ENCODE measurements at places on chromosomes 3 and 15.

- DNase-seq = no peak
Measured at GRCh38 chr15:33934921-33935320, 33.4 kb upstream of the CHRM5 start.

GRCh38 chr15:65363766-65364165, 14.0 kb downstream of the IGDCC3 start:
- no peak for DNase-seq

- no peak for DNase-seq
Measured at GRCh38 chr3:19735111-19735510, 198.9 kb downstream of the EFHB start.

GRCh38 chr3:64266983-64267382, 41.7 kb upstream of the PRICKLE2 start:
- DNase-seq = no peak

- DNase-seq = no peak
Measured at GRCh38 chr3:152703245-152703890, 131.6 kb upstream of the P2RY1 start.

DNA sequence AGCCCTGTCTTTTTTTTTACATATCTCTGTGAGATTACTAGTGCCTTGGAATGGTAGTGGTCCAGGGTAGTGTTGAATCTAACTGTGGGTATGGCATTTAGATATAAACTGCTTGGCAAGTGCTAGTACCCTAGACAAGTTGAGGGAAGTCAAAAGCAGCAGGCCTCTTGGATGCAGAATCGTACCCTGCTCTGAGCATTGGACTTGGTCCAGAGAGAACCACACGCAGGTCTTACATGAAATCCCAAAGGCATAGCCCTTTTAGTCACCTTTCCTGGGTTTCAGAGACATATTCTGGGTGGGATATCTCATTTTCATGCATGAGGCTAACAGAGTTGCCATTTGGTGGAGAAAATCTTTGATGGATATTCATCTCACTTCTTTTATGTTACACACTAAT, 641.4 kb downstream of the PDCD6IP start:
- DNase-seq = no peak

GRCh38 chr3:132242790-132243189, 74.4 kb upstream of the ACP3 start:
- DNase-seq = no peak

- DNase-seq = no peak
Measured at GRCh38 chr3:123236902-123237301, 35.2 kb downstream of the SEC22A start.

GRCh38 chr3:15635121-15635661, 33.6 kb downstream of the BTD start:
- DNase-seq = no peak

DNA sequence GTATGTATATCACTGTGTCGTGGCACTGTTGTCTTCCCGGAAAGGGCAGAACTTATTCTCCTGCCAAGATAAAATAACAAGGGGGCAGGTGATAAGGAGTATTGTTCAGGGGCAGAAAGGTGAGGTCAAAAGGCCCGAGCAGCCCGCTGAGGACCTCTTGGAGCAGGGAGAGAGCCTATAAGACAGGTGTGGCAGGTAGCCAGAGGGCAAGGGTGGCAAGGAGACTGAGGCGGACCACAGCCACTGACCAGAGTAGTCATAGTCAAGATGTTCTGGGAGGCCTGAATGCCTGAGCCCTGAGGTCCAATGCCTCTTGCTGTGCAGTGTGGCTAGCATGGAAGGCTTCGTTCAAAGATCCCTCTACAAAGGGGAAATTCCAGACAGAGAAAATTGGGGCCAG, 172.3 kb upstream of the CHRNA7 start:
- DNase-seq = no peak

GRCh38 chr3:48241796-48242455, 1.0 kb downstream of the ZNF589 start:
- no peak for DNase-seq

GRCh38 chr3:97297032-97297431, 467.5 kb upstream of the ARL6 start:
- DNase-seq = no peak

GRCh38 chr3:14909250-14909649, 38.1 kb upstream of the NR2C2 start:
- no peak for DNase-seq

DNA sequence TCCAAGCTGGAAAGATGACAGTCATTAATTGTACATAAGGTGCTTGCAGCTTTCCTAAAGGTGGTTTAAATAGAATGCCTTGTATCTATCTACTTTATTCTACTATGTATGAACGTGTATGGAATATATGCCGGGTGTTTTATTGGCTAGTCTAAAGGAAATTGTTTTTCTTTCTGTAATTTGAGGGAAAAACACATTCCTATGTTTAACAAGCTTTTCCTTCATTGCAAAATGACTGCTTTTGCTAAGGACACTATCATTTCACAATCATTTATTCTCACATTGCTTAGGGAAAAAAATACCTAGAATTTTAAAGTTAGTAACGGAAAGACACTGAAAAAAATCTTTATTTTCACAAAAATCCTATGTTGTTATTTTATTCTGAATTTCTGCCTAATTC, 141.7 kb downstream of the WDR76 start:
- DNase-seq = no peak

- no peak for DNase-seq
Measured at GRCh38 chr3:128078322-128078721, 26.1 kb downstream of the SEC61A1 start.

GRCh38 chr3:37138816-37139215, 35.6 kb downstream of the LRRFIP2 start:
- DNase-seq = no peak

DNA sequence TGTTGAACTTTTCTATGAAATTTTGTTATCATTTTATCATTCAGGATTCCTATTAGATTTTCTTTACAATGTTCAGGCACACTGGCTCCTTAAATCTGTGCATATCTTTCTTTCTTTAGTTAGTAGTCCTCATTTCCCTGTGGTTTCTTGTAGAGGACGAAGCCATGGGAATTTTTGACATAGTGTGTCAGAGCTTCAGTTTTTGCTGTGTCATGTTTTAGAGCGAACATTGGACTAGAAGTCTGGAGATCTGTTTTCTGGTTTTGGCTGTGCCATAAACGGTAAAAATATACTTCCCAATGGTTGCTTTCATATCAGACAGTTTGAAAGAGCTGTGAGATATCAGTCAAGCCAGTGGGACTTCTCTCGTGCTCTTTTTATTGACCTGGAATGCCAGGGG, 105.2 kb downstream of the CHCHD4 start:
- no peak for DNase-seq

DNA sequence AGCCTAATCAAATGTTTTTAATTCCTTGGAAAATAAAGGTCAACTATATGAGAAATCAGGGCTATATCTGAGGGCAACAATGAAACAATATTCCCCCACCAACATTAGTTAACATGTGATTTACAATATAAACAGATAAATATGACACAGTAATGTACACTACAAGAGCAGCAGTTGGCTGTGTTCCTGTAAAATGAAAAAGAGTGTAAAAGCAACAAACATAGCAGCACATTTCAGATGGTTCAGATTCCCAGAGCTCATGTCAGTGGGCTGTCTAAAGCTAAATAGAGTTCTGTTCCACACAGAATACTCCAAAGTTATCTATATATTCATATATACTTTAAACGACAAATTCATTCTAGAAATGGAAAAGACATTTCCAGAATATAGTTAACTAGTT, 42.6 kb downstream of the ANKRD28 start:
- DNase-seq = no peak

GRCh38 chr3:193827040-193827669, 234.1 kb downstream of the OPA1 start:
- no peak for DNase-seq

GRCh38 chr3:130820976-130821375, 72.9 kb upstream of the ATP2C1 start:
- DNase-seq = no peak

DNA sequence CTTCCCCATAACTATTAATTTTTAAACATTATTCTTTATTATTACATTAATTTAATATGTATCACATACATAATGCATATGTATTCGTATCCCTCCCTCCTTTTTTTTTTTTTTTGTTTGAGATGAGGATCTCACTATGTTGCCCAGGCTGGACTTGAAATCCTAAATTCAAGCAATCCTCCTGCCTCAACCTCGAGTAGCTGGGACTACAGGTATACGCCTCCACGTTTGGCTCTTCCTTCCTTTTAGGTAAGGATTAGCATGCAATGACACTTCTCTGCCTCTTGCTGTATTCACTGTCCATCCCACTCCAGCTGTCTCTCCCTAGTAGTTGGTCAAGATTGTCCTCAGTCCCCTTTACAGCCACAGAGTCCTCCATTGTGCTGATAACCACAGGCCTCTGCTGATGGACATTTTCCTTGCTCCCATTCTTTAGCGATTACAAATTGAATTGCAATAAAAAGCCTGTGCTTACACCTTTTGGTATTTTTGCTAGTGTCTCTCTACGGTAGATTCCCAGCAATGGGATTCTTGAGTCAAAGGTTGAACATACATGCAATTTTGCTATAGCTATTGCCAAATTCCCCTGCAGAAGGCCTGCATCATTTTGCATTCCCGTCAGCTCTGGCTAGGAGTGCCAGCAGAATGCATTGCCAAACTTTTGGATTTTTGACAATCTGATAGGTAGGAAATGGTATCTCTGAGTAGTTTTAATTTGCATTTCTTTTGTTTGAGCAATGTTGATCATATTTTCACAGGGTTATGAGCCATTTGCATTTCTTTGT, 156.6 kb downstream of the SMAD6 start:
- DNase-seq = no peak

GRCh38 chr15:39488961-39489360, 91.9 kb upstream of the THBS1 start:
- no peak for DNase-seq

DNA sequence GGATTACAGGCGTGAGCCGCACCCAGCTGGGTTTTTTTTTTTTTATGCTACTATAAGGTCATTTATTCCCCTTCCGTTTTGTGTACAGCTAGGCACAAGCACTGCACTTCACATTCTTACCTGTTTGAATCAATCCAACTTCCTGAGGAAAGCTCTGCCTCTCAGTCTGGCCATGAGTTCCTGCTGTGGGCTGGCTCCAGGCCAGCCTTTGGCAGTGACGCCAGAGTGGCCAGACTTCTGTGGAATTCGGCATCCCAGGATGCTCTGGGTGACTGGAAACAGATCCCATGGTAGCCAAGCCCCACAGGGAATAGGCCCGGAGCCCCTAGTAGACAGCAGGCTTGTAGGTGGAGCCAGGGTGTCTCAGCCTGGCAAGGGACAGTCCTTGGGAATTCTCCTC, 21.5 kb upstream of the TIMP4 start:
- DNase-seq = no peak

DNA sequence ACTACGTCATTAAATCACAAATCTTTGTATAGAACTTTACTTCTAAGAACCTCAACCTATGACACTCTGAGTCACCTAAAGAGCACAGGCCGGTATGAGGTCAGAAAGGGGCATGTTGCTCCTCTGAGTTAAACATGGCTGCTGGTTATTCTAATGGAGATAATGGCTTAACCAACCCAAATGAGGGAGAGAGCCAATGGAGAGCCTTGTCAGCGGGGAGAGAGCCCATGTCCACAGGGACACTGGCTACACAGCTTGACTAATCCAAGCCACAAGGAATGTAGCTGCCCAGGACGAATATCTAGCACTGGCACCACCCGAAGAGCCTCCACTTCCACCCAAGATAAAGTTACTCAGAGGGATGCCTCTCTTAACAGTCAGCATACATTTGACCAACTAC, 77.0 kb upstream of the STAC start:
- DNase-seq = no peak

GRCh38 chr15:81945014-81945615, 100.7 kb downstream of the MEX3B start:
- no peak for DNase-seq

DNA sequence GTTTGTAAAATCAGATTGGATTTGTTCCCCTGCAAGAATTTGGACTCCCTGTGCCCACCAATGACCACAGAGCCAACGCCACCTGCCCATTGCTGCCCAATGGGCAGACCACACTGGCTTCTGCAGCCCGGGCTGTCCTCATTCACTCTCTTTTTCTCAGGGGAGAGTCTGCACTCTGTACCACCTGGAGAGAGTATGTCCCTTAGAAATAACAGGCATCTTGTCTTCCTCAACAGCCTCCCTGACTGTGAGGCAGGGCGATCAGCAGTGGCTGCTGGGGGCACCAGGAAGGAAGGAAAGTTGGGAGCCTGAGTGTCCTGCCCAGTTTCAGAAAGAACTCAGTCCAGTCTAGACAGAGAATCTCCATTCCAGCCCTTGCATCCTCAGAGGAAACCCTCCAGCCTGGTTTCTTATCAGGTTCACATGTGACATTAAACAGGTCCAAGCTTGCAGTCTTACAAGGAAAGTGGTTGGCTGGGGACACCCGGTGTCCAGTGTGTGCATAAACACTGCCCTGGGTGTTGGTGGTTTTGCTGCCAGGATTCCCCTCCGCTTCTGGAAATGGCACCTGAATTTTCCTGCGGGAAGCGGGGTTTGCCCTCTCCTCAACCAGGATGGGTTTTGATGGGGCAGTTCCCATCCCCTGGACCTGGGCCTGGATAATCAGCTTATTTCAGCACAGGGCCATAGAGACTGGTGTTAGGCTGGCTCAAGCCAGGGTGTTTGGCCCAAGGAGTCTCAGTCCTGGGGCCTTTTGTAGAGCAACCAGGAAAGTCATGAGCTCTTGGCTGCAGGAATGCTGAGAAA, 37.2 kb downstream of the SSUH2 start:
- peak; percentile 37 for DNase-seq

DNA sequence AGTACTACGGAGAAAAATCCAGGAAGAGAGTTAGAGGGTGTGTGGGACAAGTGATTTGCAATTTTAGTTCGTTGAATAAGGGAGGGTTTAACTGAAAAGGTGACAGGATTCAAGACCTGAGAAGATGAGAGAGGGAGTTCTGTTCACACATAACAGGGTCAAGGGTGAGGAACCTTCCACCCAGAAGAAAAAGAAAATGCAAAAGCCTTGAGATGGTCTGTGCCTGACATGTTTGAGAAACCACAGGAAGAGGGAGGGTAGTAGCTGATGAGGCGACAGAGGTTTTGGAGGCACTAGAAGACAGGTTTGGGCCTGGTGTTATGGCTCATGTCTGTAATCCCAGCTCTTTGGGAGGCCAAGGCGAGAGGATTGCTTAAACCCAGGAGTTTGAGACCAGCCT, 591 bp upstream of the SLC25A20 start:
- DNase-seq = no peak

DNA sequence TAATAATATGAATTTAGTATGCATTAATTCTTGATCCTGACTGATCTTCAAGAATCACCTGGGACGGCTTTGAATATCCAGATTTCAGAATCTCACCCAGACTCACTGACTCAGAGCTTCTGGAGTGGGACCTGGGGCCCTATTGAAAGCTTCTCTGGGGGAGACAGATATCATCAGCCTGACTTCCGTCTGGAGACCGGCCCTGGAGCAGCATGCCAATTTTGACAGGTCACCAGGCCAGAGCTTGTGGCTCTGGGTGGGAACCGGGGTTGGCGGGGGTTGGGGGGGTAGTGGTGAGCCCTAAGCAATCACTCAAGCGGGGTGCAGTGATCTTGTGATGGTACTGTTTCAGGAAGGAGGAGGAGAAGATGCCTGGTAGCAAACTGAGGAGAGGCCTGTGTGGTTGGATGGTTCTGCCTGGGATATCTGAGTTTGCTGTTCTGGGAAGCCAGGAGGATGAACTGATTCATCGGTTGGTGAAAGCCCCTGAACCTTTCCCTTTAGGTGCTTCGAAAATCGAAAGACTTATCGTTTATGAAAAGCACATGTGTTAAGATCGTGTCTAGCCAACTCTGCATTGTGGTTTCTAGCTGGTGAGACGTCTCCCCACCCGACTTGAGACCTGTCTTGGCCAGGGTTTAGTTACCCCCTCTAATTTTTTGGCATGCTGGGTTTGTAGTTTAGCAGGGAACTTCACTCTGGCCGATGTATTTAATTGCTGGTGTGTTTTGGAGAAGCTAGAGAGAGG, 263.9 kb upstream of the C2CD4B start:
- DNase-seq = no peak
